ENCODE measurements at places on chromosomes 3 and 15.

GRCh38 chr3:157029365-157029790 is 130.6 kb downstream of the CCNL1 start:
- DNase-seq: no peak
- H3K27me3 ChIP-seq: no peaks in the 10 kb centered on the region
- no peaks in the 10 kb centered on the region for H3K36me3 ChIP-seq
- no peak overlapping the region for H3K27ac ChIP-seq

DNA sequence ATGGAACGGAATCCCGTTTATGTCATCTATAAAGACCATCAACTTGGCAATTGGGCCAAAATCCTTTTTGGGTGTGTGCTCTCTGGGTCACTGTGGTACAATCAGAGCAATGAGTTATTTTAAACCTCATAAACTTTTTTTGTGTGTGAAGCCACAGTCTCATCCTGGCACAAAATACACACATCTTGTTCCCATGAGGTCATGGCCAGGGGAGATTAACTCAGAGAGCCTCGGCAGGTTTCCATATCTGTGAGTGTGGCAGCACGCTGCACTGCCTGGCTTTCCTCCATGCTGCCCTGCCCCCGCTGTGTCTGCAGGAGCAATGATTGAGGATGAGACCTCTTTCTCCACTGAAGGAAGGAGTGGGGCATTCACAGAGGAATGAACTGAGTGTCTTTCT is 54.0 kb upstream of the DLG1 start:
- DNase-seq: no peak
- no peaks in the 10 kb centered on the region for H3K27me3 ChIP-seq
- no peaks in the 10 kb centered on the region for H3K36me3 ChIP-seq
- H3K4me3 ChIP-seq: no peak overlapping the region

DNA sequence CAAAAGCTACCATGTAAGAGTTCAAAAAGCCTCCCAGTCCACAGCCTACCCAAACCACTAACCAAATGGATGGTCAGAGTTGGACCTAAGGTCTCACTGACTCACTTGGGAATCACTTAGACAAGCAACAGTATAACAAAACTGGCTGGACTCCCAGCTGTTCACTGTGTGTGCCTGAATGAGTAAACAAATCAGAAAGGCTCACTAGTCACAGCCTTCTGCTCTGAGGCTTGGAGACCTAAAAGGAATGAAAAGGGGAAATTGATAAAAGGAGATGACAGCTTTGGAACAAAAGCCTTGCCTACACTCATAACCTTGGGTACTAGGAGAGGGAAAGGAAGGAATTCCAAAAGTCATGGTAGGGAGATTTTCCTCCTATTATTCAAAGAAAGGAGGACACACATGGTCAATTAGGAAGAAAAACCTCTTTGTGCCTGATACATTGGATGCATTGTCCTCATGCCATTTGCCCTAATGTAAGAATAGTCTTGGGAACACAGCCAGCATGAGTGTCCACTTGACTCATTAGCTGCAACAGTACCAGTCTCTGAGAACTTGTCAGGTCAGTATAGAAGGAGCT is 92.3 kb downstream of the FRMD5 start:
- H3K27ac ChIP-seq: no peak overlapping the region
- H3K27me3 ChIP-seq: no peaks in the 10 kb centered on the region
- no peak for DNase-seq
- no peaks in the 10 kb centered on the region for H3K4me1 ChIP-seq

GRCh38 chr15:35166730-35167359 is 81.8 kb upstream of the NANOGP8 start:
- H3K27ac ChIP-seq: no peak overlapping the region
- H3K27me3 ChIP-seq: no peaks in the 10 kb centered on the region
- H3K4me1 ChIP-seq: no peaks in the 10 kb centered on the region
- no peak for DNase-seq

GRCh38 chr15:101827257-101827656 is 15.3 kb downstream of the OR4F15 start:
- DNase-seq: no peak
- H3K27me3 ChIP-seq: no peaks in the 10 kb centered on the region
- no peaks in the 10 kb centered on the region for H3K4me1 ChIP-seq

DNA sequence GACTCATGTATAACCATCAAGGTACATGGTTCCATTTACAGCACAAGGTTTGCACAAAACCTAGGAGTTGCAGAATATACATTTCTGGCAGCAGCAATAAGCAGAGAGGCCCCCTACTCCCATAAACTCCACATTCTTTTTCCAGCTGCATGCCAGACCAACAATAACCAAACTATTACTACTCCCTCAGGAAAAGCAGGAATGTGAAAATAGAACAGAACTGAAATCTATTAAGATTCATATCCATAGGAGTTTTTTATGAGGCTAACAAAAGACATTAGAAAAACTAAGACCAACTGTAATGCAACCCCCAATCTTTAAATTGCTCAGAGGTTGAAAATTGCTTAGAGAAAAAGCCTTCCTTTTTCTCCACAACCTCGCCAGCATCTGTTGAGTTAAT is 27.6 kb upstream of the TOP2B start:
- no peak overlapping the region for H3K4me3 ChIP-seq
- no peak overlapping the region for H3K27ac ChIP-seq
- no peak for DNase-seq
- no peaks in the 10 kb centered on the region for H3K4me1 ChIP-seq
- H3K36me3 ChIP-seq: no peaks in the 10 kb centered on the region
- no peaks in the 10 kb centered on the region for H3K27me3 ChIP-seq

Measured in lower lobe of right lung (tissue), 2 donors.